Spleen (tissue), 13 donors: ENCODE measurements at places on chromosomes 3 and 15. TPM values are rescaled to one million over a fixed set of nuclear protein-coding genes. Genes with fewer than 3 reads are reported as not detected.

The CYP8B1 gene
- total RNA-seq: not detected

DNA sequence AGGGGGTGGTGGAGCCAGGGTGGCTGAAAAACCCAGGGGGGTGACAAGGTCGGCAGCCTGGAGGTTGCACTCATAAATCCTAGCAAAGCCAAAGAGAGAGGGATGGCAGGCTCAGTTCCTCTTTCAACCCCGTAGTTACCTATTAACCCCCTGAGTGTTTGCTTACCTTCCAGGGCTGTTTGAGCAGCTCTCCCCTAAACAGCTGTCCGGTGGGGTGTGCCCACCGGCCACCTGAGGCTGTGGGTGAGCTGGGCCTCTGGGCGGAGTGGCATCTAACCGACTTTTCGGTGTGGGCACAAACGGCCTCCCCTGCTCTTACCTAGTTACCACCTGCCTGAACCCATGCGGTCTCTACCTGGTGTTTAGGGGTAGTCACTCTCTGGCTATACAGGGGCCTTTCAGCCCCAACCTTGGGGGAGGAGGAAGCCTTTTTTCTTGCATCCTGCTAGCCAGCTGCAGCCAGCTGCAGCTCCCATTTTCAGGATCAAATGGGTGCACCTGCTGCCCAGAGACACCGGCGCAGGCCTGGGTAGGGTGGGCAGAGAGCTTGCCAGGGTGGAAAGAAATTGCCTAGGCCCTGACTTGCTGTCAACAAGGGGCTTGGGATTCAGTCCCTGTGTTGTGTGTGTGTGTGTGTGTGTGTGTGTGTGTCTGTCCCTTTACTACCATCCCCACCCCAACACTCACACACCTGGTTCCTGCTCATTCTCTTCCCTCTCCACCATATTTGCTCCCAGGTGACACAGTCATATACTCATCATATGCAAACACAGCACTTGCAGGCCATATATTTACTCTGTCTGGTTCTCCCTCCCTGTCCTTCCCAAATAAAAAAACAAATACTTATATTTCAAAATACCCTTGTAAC lies 3.7 kb downstream of the DLL4 start:
- DNase-seq: no peak

GRCh38 chr15:59232476-59232875 lies 25.8 kb downstream of the LDHAL6B start:
- DNase-seq: no peak

- no peak for DNase-seq
Measured at GRCh38 chr3:78090382-78090781, 1050.5 kb downstream of the ROBO2 start.

GRCh38 chr3:161345023-161345422 lies 26.3 kb downstream of the SPTSSB start:
- DNase-seq: no peak

The CASR gene
- total RNA-seq: 4.3 TPM

DNA sequence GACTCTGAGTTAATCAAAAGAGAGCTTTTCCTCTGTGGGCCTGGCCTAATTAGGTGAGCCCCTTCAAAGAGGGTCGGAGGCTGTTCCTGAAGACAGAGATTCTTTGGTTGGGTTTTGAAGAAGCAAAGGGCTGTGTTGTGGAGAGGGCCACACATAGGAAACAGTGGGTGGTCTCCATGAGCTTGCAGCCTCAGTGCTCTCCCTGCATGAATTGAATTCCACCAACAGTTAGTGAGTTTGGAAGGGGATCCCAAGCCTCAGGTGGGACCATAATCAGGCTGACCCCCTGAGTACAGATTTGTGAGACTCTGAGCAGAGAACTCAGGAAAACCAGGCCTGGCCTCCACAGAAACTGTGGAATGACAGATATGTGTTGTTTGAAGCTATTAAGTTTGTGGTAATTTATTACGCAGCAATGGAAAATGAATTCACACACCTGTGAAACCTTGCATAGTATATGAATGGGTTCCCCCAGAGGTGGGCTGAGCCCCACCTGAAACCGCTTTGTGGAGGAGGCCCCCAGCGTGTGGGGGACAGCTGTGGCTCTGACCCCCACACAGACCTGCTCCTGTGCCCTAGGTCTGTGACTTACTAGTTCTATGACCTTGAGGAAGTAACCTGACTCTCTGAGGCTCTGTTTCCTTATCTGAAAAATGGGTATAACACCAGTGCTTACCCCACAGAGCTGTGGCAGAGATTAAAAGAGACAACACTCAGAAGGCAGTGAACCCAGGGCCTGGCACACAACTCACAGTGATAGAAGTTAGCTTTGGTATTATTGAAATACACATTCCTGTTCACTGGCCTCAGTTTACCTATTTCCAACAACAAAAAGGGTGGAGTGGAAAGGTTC lies 431.3 kb downstream of the FOXP1 start:
- no peak for DNase-seq

DNA sequence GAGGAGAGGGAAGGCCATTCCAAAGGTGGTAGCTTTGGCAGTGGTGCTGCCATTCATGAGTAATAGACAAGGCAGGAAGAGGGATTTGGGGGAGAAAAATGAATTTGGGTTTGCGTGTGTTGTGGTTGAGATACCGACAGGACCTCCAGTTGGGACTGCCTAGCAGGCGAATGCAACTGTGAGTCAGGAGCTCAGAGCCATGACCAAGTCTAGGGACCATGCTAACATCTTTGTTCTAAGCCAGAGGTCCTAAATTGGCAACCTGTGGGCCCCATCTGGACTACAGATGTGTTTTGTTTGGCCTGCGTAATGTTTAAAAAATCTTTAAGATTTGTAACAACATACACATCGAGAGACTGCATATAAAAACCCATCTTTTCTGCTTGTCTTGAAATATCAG lies 61.6 kb downstream of the SAMMSON start:
- DNase-seq: no peak

DNA sequence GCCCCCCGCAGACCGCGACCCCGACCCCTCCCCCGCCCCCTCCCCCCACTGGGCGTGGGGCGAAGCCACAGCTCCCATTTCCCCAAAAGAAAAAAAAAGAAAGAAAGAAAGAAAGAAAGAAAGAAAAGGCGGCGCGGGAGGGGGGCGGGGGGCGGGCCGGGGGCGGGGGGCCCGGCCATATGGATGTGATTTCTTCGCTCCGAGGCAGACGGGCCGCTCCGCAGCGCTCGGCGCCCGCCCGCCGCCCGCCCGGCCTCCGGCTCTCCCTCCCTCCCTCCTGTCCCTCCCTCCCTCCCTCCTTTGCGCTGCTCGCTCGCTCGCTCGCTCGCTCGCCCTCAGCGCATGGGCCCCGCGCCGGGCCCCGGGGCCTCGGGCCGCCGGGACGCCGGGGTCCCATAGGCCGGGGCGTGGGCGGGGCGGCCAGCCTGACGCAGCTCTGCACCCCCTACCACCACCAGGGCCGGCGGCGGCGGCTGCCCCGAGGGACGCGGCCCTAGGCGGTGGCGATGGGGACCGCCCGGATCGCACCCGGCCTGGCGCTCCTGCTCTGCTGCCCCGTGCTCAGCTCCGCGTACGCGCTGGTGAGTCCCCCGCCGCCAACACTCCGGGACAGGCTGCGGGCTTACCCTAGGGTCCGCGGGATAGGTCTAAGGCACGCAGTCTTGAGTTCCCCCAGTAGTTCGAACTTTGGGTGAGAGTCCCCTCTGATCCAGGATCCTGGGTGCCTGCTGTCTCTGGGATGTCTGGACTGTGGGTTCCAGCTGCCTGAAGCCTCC lies 5.7 kb downstream of the PTH1R start:
- no peak for DNase-seq

DNA sequence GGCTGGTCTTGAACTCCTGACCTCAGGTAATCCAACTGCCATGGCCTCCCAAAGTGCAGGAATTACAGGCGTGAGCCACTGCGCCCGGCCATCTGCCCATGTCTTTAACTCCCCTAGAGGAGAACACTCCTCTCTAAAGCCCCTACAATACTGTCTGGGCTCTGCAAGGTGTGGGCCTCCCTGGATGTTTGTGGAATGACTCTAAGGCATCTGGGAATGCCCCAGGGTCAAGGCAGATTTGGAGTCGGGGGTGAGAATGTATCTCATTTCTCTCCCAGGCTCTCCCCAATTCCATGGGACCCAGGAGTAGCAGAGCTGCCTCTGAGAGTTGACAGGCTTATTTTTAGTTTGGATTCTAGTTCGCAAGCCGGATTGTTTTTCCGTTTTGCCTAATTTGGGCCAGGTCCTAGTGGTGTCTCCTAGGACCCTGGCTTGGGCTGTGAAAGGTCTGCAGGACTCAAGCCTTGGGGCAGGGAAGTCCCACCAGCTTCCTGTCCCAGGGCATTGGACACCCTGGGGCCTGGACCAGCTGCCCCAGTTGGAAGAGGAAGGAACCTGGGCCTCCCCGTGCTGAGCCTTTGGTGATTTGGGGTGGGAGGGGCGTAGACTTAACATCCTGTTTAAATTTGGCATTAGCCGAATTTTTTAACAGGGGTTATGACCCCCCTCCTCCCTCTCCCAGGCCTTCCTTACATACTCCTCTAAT lies 53.5 kb downstream of the MAGEF1 start:
- no peak for DNase-seq

The PPP1R14D gene
- total RNA-seq: not detected

GRCh38 chr3:78951342-78951945 lies 816.4 kb downstream of the ROBO1 start:
- no peak for DNase-seq

DNA sequence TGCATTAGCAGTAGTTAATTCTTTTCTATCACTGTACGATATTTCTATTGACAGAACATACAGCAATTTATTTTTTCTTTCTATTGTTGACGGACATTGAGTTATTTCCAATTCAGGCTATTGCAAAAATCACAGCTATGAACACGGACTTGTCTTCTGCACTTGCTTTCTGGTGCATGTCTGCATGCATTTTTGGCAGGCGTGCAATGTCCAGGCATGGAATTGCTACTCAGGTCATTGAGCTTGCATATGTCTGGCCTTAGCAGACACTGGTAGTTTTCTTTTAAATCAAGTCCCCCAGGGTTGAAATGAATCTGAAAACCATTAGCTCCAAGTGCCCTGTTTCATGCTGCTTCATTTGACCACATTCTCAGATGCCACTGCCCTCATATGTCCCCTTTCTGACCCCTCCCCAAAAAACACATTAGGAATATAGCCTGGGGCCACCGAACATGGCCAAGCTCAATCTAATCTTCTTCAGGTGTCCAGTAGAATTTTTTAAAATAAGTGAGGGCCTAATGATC lies 72.8 kb downstream of the LRIG1 start:
- DNase-seq: no peak

- DNase-seq: no peak
Measured at GRCh38 chr15:48688493-48688892, 43.0 kb upstream of the FBN1 start.

The OXTR gene
- 0.35 TPM for total RNA-seq

The RASGRF1 gene
- 2.0 TPM for total RNA-seq

- no peak for DNase-seq
Measured at GRCh38 chr3:54999811-55000210, 72.0 kb upstream of the LRTM1 start.

DNA sequence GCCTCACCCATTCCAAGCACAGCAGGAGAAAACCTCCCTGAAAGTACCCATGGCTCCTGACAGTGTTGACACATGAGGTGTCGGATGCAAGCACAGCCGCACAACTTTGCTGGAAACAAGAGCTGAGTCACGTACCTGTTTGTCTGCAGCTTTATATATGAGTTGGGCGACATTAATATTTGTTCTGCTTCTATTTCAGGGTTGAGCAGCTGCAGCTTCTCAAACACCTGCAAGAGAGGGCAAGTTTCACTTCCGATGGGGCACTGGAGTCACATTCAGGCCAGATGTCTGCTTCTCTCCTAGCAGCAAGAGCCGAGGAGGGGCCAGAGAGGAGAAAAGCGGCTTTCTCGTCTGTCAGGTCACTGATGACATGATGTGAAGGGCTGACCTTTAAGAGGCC lies 88.0 kb downstream of the NUP210 start:
- DNase-seq: no peak
